ENCODE measurements at places on chromosomes 2 and 18.

DNA sequence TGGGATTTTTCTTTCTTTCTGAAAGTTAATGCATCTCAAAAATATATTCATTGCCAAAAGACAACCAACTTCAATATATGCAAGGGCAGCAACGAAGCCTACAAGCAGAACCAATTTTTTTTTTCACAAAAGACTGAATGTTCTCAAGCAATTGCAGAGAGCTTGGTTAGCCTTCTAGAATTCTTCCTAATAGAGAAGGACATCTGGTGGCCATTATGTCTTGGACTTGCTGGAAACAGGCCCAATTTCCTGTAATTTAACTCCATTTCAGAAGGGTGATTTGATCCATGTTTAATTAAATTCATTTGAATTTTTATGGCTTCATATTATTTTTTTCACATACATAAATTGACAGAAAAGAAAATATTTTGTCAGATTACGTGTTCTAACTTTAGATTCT, 208.0 kb downstream of the TPGS2 start:
- DNase-seq = no peak

DNA sequence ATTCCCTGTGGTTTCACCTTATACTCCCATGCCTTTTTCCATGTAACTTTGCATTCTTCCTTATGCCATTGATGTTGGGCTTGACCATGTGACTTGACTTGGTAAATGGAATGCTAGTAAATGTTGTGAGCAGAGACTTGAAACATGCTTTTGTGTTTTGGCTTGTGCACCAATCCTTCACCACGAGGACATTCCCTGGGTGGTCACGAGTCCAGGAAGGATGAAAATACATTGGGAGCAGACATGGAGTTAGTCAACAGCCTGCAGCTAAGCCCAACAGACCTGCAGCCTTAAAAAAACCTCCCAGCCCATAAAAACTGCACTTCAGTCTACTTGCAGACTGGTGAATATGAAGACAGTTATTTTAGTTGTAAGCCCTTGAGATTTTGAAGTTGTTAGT, 116.5 kb upstream of the SPATS2L start:
- DNase-seq = no peak

GRCh38 chr2:27823569-27823968, 52.0 kb downstream of the MRPL33 start:
- DNase-seq = no peak

DNA sequence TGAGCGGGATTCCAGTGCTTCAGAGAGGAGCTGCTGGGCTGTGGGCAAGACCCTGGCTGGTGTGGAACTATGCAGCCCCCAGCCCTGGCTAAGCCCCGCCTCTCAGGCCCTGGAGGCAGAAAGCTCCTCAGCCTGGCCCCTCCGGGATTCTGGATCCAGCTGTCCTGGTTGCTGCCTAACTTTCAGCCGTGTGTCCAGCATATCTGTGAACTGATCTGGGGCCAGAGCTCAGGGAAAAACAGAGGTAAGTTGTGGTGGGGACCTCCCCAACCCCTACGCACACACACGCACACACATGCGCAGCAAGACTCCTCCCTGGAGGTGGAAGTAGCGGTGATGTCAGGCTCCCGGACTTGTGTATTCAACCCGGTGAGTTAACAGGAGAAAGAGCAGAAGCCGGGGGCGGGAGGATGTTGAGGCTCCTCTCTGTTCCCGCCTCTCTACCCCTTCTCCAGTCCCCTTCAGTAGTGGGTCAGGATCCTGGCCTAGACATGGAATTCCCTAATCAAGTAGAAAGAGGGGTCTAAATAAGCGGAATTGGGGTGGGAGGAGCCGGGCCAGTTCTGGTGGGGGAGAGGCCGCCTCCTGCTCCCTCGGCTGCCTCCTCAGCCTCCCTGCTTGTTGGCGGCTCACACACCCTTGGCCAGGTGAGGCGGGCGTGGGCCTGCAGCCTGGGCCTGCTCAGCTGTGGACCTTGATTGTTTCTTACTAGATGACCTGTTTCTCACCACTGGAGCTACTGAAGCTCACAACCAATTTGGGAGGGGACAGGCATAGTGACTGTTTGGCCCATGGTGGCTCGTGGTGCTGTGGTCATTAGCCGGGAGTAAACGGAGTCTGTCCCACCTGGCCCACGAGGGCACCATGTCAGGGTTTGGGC, 33.4 kb downstream of the SIX2 start:
- DNase-seq = no peak

DNA sequence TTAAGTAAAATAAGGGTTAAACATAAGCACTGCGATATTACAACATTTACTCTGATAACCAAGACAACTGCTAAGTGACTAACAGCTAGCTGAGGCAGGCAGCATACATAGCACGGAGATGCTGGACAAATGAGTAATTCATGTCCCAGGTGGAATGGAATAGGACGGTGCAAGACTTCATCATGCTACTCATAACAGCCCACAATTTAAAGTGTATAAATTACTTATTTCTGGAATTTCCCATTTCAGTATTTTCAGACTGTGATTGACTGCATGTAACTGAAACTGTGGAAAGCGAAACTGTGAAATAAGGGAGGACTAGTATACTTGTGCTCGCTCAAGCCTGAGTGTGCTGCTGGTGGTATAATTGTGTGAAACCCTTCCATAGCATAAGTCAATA, 12.9 kb downstream of the IER3IP1 start:
- no peak for DNase-seq

DNA sequence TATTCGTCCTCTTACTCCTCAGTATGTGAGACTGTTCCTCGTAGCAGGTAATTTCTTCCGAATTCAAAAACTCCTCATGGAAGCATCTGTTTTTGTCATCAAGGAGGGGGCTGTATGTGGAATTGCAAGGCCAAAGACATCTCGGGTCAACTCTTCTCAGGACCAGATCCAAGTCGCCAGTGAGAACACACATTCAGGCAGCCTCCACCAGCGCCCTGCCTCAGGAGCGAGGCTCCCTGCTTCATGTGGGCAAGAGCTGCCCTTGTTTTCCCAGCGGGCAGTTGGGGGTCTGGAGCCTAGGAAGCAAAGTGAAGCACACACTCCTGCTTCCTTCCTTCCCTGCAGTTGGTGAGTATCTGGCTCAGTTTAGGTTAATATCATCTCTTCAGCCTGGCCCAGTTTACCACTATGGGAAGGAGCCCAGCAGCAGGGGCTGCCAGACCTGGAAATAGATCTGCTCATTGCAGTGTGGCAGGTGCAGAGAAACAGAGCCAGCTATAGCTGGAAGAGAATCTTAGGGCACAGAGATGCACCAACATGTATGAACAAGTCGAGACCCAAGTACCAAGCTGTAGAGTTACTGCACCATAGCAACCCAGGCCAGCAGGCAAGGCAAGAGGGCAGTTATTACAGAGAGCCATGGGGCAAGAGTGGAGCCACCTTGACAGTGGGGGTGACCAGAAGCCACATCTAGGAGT, 25.3 kb downstream of the TMEM127 start:
- DNase-seq = no peak

- no peak for DNase-seq
Observed at GRCh38 chr2:39107156-39107555, 13.7 kb downstream of the SOS1 start.
